M059J (cell line): ENCODE measurements at places on chromosomes 4 and X.

- peak; percentile 45 for DNase-seq
Observed at GRCh38 chr4:139556724-139557555, 921 bp upstream of the SETD7 start.

- DNase-seq, result no peak
Observed at GRCh38 chrX:15869695-15870094, 15.1 kb upstream of the AP1S2 start.

DNA sequence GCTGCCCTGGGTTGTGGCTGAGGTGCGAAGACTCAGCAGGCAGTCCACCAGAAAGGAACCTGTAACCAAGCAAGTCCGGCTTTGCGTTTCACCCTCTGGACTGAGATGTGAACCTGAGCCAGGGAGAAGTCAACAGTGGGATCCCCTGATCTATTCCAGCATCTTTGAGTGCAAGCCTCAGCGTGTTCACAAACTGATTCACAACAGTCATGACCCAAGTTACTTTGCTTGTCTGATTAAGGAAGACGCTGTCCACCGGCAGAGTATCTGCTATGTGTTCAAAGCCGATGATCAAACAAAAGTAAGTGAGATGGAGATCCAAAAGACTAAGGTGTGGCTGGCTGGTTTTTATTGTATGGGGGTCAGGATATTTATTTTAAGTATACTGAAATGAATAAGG is 11.3 kb downstream of the TBC1D1 start:
- DNase-seq, result no peak

- no peak for DNase-seq
Observed at GRCh38 chr4:48167538-48168263, 33.7 kb upstream of the TXK start.

DNA sequence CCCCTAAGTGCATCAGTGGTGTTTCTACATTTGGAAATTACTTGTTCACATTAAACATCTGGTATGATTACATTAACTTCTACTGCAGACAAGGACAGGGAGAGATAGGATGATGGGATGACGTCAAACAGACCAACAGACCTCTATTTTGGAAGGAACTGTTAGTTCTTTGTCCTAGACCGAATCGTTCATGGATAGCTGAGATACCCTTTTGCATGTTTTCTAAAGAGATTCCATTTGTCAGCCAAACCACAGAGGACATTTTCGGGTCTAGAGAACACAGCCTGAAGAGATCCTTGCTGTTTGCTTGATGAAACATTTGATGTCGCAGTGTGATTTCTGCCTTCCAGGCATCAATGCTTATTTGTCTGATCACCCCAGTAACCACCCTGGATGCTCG is 27.7 kb downstream of the CHST7 start:
- no peak for DNase-seq

DNA sequence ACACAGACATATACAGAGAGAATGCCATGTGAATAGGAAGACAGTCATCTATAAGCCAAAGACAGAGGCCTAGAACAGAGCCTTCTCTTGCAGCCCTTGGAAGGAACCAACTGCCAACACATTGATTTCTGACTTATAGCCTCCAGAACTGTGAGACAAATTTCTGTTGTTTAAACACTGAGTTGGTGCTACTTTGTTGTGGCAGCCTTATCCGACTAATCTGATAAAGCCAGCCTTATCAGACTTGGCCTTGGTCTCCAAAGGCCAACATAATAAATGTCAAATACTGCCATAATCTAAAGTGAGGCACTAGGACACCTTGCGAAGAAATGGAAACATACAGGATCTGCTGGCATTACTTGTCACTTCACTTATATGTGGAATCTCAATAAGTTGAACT is 24.3 kb upstream of the PRDX4 start:
- DNase-seq, result no peak

GRCh38 chr4:127856813-127857447 is 23.8 kb upstream of the PLK4 start:
- peak; percentile 93 for DNase-seq

DNA sequence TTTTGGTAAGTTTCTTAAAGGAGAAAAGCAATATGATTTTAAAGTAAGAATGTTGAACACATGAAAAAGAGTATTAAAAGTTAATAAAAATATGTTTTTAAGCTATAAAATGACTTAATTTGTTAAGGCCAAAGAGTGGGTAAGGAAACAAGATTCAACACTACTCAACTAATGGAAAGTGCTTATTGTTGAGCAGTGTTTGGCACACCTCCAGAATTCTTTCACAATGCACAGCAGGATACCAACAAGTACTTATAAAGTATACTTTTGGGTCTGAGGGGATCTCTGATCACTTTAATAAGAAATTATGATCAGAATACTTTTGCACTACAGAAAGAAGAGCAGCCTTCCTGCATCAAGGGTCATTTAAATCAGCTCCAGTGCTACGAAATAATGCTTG is 5.9 kb downstream of the LAMP2 start:
- DNase-seq, result peak; percentile 38
